ENCODE measurements at places on chromosomes 1 and 21. TPM values are rescaled to one million over a fixed set of nuclear protein-coding genes. Genes with fewer than 3 reads are reported as not detected.

DNA sequence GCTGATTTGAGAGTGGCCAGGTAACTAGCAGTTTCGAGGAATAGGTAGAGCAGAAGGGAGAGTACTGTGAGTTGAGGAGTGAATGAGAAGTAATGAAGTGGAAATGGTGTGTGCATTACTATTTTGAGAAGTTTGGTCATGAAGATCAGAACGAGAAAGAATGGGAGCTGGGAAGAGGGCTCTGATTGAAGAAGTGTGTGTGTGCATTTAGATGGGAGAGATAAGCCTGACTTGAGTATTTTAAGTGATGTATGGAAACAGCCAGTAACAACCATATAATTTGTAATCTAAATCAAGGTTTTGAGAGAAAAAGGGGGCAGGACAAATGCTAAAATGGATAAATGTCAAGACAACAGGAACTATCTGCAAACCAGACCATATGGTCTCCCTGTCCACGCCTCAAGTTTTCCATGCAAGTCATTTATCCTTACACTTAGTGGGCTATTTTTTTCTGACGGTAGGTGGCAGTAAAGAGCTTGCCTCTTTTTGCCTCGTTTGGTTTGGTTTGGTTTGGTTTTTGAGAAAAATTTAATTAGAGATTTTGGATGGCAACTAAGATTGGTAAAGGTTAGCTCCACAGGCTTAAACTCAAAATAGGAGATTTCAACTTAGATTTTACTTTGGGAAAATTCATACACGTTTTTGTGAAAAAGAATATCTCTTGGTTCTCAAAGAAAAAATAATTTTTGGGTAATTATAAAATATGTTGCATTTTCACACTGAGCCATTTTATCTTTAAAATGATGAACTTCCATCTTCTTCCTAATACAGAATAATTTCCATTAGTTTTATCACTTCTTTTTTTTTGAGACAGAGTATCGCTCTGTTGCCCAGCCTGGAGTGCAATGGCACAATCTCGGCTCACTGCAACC is 9.5 kb upstream of the B3GALNT2 start:
- DNase-seq: no peak

Gene GJA9
- total RNA-seq: not detected

Gene SLFNL1
- total RNA-seq: 0.17 TPM

DNA sequence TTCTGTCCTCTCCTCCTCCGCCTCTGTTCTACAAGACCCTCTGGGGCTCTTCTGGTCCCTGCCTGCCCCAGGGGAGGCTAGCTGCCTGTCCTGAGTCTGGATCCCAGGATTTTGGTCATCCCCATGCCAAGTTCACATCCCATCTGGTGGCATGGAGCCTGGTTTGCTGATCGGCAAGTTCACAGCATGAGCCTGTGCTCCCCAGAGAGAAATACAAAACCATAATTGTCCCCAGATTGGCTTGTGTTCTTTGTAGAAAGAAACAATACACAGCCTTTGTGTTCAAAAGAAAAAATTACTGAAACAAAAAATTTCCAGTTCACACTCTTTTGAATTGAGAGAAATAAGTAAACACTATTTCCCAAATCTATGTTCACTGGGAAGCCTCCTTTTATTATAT is 149.4 kb upstream of the ZC3H12A start:
- no peak for DNase-seq

GRCh38 chr1:41762251-41762650 is 156.5 kb downstream of the HIVEP3 start:
- no peak for DNase-seq

All from psoas muscle (tissue), 8 donors.